ENCODE measurements at places on chromosomes 1 and 21.

DNA sequence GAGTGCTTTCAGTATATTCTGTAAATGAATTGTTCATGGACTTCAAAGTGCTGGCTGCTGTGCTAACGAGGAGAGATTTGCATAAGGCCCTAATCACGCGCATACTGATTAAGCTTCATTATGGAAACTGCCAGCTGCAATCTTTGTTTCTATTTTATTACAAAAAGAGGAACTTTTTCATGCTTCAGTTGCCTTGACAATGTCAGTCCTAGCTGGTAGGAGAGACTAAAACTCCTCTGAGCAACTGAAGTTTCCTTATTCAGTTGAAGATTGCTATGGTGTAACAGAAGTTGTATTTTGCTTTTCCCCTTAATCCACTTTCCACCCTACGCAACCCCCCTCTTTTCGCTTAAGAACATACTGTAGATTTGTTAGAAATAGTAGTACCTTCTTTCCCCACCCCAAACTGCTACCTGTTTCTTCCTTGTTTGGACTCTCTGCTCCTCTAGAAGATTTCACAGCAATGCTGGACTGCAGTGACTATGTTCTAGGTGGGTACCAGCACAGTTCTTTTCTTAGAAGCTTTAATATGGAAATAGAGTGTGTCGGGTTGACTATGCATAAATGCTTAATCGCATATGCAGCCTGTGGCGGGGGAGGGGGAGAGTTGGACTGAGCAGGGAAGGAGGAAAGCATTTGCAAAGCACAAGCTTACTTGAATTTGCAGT, 108.3 kb downstream of the POU2F1 start:
- no peak for DNase-seq

DNA sequence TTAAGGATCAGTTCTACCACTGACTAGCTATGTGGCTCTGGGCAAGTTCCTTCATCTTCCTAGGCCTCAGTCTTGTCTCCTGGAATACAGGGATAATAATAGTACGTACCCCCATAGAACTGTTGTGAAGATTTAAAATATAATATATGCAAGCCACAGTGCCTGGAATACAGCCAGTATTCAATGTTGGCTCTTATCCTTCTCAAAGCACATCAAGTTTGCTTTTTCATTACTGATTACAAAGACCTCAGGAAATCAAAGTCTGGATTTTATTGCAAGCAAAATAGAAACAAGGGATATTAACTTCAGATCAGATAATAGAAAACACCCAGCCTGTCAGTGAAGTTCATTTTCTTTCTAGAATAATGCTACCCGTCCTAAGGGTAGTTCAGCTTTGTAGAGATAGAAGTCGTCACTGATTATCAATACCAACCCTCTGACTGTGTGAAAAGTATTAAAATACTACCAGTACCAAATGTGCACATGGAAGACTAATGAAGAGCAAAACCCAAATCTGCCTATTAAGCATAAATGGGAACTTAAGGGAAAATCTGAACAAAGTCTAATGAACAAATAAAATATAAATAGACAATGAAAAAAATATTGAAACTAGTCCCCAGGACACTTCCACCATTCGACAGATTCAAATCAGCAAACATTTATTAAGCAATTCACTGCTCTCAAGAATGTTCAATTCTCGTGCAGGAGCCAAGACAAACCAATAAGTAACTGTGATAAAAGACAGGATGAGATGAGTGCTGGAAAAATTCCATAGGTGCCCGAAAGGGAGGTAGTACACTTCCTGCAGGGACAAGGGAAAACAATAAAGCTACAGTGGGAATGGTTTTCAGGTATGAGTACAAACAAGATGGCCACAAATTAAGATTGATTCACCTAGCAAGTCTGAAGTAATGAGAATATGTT, 206.2 kb downstream of the SMYD3 start:
- no peak for DNase-seq

DNA sequence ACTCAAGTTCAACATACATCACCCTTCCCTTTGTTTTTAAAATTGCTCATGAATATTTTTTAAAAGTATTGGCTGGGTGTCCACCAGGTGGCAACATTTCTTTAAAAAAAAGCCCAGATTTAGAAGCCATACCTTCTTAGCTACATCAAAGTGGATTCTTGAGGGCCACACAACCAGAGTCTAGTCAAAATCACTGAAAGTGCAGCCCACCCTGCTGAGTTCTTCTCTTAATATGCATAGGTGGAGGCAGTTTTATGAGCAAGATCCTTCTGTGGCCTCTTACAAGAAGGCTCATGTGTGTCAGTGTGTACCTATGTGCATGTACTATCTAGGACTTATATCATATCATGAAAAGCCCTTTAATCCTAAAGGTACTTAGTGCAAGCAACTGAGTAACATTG, 16.9 kb upstream of the GNG12 start:
- peak; percentile 40 for DNase-seq

DNA sequence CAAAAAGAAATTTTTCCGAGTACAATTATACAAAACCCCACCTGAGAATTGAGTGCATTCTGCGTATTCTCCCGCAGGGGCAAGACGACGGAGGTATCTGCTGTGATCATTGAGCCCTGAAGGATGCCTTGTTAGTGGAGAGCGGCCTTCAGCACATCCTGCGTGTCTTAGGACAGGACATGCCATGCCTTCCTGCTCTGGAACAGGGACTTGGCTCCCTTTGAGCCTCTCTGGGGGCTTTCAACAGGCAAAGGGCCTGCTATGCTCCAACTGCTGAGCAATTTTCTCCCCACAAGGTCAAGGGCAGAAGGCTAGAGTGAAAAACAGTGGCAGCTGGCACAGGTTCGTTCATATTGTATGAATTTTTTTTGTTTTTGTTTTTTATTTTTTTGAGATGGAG, 52.4 kb downstream of the TOR1AIP2 start:
- no peak for DNase-seq

GRCh38 chr1:151581451-151581850, 30.4 kb upstream of the SNX27 start:
- no peak for DNase-seq

- DNase-seq: no peak
Measured at GRCh38 chr1:230913496-230913895, 45.2 kb upstream of the C1orf198 start.

DNA sequence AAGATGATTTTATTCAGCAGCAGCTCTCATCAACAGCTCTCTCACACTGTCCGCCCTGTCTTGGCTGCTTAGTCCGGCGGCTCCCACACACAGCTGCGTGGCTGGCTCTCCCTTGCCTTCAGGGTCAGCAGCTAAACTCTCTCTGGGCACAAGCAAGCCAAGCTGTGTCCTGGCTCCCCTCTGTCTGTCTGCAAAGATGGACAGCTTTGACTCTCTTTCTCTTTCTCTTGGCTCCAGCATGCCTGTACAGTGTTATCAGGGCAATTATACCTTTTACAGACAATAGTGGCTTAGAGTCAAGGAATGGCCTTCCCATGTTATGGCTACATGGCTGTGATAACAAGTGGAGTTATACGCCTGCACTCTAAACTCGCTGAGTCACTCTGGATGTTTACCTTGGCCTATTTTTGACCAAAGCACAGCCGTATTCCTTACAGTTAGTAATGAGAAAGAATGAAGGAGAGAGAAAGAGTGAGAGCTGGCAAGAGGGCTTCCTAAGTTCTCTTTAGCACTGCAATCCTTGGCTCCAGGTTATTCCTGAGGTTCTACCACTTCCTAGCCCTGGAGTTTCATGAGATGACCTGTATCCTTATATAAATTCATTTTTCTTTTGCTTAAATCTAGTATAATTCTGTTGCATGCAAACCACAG, 59.9 kb upstream of the ZSWIM5 start:
- no peak for DNase-seq
